ENCODE measurements at places on chromosomes 4 and X. TPM values are rescaled to one million over a fixed set of nuclear protein-coding genes. Genes with fewer than 3 reads are reported as not detected.

GRCh38 chr4:74654230-74654681, 140.1 kb downstream of the BTC start:
- peak; percentile 83 for DNase-seq

- DNase-seq = no peak
These were observed 186.8 kb downstream of the NWD2 start for GRCh38 chr4:37431417-37431743.

GRCh38 chrX:9829308-9830267, 43.4 kb downstream of the SHROOM2 start:
- peak; percentile 92 for DNase-seq

DNA sequence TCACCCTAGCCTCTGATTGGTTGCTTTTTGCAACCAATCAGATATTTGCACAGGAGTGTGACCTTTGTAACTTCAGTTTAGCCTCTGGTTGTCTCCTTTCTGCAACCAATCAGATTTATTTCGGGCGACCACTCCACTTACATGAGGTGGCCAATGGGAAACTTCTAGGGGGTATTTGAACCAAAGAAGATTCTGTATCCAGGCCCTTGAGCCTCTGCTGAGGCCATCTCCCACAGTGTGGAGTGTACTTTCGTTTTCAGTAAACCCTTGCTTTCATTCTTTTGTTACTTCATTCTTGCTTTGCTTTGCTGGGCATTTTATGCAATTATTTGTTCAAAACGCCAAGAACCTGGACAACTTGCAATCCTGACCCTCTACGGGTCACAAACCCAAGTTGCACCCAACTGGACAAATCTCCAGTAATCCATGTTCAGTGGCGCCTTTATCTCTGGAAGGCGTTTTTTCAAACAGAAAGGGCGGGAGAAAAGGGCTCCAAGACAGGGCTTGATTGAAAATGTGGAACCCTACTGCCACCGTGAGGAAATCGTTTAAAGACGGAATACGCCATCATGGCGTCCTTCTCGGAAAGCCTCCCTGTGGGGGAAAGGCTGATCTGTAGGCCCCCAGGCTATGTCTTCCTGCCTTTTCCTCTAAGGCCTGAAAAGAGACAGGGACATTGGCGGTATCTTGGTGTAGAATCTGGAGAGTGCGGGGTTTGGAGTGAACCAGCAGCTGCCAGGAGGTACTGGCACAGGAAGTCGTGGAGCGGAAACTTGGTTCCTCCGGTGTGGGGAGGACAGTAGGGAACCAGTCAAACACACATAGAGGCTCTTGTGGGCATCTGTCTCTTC, 184.6 kb downstream of the OR13H1 start:
- DNase-seq = peak; percentile 80

DNA sequence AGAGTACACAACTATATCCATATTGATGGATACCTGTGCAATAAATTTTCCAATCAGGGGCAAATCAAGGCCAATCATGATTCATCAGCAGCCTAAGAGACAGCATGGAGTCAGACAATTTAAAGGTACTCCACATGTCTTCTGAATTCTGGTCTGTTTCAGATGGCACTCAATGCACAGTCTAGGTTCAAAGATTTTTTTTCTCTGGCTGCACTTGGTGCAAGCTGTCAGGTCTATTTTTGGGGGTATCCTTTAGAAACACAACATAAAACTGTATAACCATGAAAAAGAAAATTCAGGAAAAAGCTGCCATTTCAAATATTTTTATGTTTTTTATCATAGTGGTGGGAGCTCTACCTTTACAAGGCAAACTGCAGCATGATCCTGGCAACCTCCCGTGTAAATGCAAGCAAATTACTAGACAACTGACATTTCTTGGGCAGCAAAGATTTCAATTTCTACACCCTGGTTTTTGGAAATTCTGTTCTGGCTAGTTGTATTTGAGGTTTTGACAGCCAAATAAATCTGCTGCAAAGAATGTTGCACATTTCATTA, 310.3 kb downstream of the KCNIP4 start:
- DNase-seq = no peak

GRCh38 chr4:8461616-8462015, 21.0 kb downstream of the TRMT44 start:
- no peak for DNase-seq

- peak; percentile 54 for DNase-seq
These were observed 27.5 kb upstream of the ASMTL start for GRCh38 chrX:1480082-1480785.

- DNase-seq = no peak
These were observed 28.6 kb downstream of the DAPP1 start for GRCh38 chr4:99845179-99845578.

DNA sequence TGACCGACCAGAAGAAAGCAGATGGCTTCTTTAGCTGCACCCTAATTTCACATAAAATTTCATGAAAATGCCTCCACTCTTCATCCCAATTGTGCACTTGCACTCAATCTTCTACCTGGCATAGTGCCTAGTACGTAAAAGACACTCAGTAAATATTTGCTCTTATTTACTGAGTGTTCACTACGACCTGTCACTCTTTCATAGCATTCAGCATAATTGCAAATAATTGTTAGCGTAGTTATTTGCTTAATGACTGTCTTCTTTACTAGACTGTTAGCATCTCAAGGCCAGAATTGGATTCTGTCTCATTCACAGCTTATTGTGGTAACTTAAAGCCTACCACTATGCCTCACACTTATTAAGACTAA, 130.2 kb downstream of the ENOX2 start:
- no peak for DNase-seq

DNA sequence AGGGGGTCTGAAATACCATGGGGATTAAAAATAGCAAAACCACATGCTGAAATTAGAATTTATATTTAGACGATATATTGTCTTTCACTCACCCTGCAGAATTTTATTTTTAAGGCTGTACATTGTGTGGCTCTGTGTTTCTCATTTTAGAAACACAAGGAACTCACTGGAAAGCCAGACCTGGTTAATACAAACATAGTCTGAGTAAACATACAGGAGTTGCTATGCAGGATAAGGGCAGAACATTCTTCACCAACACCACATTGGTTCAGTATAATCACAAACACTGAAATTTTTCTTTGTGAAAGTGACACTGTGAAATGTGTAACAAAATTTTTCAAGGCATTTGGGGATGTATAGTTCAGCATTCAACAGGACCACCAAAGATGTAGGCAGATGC, 115.5 kb downstream of the ARX start:
- no peak for DNase-seq

DNA sequence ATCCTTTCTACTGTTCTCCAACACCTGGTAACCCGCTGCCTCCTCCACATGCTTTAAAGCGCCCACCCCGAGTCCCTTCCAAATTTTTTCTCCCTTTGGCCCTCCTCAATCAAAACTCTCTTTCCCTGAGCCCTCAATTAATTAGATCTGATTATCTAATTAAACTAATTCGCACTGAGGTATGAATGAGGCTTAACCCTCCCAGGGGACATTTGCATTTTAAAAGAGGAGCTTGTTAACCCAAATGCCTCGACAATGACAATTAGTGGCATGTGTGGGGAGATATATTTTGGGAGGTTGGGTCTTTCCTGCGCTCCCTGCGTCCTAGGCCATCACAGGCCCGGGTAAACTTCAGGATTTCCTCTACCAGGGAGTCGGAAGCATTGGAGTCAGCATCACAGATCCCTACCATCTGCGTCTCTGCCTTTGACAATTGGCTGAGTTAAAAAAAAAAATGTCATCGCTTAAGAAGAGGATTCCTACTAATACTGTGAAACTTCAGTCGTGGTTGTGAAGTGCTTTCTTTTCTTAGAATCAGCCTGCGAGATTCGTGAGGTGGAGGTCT, 50.6 kb downstream of the TENM3 start:
- no peak for DNase-seq

DNA sequence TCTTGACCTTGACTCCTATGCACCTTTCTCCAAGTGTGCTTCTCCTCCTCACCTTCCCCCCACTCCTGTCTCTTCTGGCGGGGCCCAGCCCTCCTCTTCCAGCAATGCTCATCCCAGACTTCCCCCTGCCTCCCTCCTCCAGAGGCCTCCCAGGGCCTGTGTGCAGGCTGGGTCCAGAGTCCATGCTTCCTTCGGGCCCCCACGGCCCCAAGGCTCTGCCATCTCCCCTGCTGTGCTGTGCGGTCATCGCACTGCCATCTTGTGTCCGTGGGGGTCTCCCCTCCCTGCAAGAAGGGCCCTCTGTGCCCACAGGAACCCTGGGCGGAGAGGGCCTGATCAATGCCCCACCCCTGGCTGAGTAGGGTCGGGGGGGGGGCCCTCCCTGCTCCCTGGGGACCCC, 27.3 kb downstream of the ATP2B3 start:
- no peak for DNase-seq

- DNase-seq = no peak
These were observed 247.9 kb upstream of the PPP1R2C start for GRCh38 chrX:43025806-43026315.

- DNase-seq = peak; percentile 77
These were observed 42.1 kb upstream of the MAGEA4 start for GRCh38 chrX:151870602-151871001.

- no peak for DNase-seq
These were observed 198.3 kb upstream of the GYPA start for GRCh38 chr4:144338834-144339233.

- DNase-seq = no peak
These were observed 51.8 kb downstream of the TMEM131L start for GRCh38 chr4:153518001-153518400.

DNA sequence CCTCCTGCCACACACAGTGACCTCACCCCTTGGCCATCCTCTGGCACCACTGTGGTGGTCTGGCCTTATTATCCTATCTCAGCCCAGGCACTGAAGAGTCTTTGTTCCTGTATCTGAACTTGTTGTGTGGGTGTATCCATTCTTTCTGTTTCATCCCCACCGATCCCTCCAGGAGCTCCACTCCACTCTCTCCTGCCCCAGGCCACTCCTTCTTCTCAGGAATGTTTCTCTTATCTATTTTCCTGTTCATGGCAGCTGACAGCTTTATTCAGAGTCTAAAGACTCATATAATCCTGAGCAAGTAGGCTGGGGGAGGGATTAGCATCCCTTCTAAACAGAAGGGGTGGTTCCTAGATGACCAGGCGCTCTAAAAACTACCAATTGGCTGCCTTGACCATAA, 150.0 kb downstream of the ANAPC10 start:
- DNase-seq = no peak

- DNase-seq = peak; percentile 74
These were observed 4.1 kb downstream of the PRIMPOL start for GRCh38 chr4:184653650-184654049.

GRCh38 chr4:110020139-110020538, 107.5 kb downstream of the EGF start:
- no peak for DNase-seq

DNA sequence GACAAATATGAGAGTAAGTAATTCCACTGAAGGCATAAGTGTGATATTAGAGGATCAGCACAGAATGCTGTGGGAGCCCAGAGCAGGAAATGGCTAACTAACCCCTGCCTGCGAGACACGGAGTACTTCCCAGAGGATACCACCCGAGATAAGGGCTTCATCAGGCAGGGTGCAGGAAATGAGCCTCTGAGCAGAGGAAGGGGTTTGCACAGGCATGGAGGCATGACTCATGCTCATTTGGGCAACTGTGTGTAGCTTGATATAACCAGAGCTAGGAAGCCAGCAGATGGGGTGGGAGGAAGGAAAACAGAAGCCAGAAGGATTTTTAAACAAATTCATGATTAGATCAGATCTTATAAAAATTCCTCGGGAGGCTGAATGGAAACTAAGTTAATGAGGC, 70.0 kb upstream of the TSPAN5 start:
- peak; percentile 82 for DNase-seq

DNA sequence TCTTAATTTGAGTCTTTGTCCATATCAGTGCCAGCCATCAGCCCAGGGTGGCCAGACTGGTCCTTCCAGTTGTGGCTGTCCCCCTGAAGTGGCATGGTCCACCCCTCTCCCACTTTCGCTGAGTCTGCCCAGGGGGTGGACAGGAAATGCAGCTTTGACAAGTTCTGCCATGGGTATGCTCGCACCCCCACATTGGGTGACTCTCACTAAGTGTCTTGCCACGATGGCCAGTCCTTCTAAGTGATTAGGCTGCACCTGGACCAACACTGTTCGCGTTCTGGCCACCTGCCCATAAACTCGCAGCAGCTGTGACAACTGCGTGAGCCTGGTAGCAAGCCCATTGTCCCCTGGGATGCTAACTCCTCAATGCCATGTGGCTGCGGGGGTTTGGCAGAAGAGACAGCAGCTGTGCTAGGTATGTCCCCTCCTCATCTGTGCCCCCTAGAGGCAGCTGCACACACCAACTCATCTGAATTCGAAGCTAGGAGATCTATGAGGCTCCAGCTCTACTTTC, 10.0 kb upstream of the LNX1 start:
- peak; percentile 24 for DNase-seq

- DNase-seq = no peak
These were observed 56.7 kb downstream of the PPP3CA start for GRCh38 chr4:101290654-101291053.

- DNase-seq = no peak
These were observed 574.2 kb upstream of the CPEB2 start for GRCh38 chr4:14428125-14428524.

DNA sequence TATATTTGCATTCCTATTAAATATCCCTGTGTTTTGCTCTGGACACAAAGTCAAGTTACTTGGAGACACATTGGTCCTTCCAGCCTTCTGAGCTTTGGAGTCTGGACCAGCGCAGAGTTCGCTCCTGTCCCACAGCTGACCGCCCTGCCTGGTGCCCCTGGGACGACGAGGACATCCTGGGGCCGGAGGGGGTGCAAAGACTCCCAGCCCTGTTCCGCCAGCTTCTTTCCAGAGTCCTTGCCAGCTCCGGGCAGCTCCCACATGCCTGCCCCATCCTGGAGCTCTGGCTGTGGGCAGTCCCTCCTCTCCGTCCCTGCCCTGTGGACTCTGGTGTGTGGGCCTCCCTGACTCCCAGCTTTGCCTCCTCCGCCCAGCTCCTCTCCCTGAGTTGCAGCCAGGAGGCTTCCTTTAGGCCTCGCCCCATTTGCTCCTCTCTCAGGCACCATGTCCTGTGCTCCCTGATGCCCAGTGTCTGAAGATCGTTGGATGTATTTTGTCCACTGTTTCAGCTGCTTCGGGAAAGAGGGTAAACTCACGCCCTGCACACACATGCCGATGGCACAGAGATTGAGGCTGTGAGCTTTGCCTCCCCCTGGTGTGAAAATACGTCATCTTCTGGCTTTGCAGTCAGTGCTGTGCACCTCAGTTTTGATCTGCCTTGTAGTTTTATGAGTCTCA, 4.9 kb upstream of the PCGF3 start:
- no peak for DNase-seq

- DNase-seq = no peak
These were observed 3.7 kb downstream of the HHIP start for GRCh38 chr4:144649646-144650045.

GRCh38 chr4:122099896-122100295, 52.2 kb upstream of the BLTP1 start:
- no peak for DNase-seq

- no peak for DNase-seq
These were observed 38.3 kb upstream of the SLC25A4 start for GRCh38 chr4:185104733-185105132.

Gene AMTN
- total RNA-seq = not detected

Gene PWWP3B
- total RNA-seq = not detected

Gene F8A2
- not detected for total RNA-seq

Gene DCAF8L1
- not detected for total RNA-seq

Gene ZNF630
- 3.5 TPM for total RNA-seq

Gene NLRP2B
- total RNA-seq = not detected

Gene CENPVL3
- not detected for total RNA-seq

Gene MAGEE2
- 0.12 TPM for total RNA-seq

Gene SLC9B2
- 8.9 TPM for total RNA-seq

Gene REPS2
- 1.1 TPM for total RNA-seq
